ENCODE measurements at places on chromosomes 3 and 15. TPM values are rescaled to one million over a fixed set of nuclear protein-coding genes. Genes with fewer than 3 reads are reported as not detected.

GRCh38 chr15:50424066-50424890 lies at the start of gene USP8:
TSS of gene USP8 (plus strand) at chr15:50424405. CDS start at chr15:50439074, 14,669 bp downstream.
- DNase-seq = peak; percentile 65

- no peak for DNase-seq
Measured at GRCh38 chr3:133077688-133078087, 39.5 kb downstream of the TMEM108 start.

- no peak for DNase-seq
Measured at GRCh38 chr3:142237891-142238290, 12.5 kb upstream of the GK5 start.

DNA sequence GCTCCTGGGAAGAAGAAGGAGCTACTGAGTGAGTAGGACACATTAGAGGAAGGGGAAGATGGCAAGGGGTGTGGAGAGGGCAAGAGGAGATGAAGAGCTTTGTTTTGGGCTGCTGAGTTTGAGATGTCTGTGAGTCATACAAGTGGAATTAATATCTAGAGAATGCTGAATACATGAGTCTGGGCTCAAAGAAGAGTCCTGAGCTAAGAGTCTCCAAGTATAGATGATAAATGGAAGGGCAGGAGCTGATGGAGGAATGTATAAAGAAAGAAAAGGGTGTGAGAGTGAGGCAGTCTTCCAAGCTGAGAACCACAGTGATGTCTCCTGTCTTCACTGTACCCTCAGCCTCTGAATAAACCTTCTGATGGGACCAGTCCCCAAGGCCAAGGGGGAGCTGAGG lies 205.5 kb upstream of the MRPL3 start:
- DNase-seq = no peak

GRCh38 chr15:80440024-80440423 lies 35.8 kb downstream of the ARNT2 start:
- DNase-seq = no peak

DNA sequence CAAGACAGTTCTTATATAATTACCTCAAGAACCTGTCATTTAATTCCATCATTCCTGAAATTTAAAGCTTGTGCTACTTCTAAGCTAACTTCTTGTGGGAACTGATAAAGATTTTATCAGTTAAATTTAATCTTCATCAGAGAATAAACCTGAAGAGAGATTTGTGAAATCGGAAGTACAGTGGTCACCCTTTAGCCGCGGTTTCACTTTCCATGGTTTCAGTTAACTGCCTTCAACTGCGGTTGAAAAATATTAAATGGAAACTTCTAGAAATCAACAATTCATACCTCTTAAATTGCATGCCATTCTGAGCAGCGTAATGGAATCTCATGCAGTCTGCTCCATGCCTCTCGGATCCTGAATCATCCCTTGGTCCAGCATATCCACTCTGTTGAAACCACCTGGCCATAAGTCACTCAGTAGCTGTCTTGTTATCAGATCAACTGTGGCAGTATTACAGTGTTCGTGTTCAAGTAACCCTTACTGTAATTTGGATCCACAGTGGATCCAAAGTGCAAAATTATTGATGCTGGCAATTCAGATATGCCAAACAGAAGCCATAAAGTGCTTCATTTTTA lies 626.1 kb downstream of the CADM2 start:
- DNase-seq = no peak

DNA sequence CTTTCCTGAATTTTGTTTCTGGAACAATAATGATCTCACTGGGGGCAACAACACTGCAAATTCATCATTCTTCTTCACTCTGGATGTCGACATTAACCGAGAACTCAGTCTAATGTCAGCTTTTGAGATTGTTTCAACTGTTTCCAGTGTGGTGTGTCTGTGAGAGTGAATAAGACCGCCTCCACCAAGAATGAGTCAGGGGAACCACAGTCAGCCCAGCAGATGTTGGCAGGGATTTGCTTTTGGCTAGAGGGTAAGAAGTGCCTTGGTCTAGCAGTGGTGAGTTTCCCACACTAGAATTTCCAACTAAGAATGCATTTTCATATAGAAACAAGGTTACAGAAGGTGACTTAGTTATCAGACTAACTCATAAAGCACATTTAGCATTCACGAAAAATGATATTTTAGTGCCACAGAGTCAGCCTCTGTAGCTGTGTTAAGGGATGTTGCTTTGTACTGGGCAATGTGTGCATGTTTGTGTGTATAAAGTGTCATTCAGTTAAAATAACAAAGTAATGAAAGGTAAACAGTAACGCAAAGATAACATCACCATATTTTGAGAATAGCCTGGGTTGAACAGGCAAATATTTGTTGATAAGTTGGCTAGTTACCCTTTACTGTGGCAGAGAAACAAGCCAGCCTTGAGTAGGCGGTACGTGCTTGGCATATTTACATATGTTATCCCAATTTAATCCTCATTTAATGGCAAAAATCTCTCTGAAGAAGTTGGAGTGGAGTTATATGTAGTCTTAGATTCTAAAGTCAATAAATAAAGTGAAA lies 33.8 kb downstream of the DRD3 start:
- no peak for DNase-seq

GRCh38 chr3:72391659-72392058 lies 456.6 kb downstream of the SHQ1 start:
- no peak for DNase-seq

- no peak for DNase-seq
Measured at GRCh38 chr3:122306622-122306953, 18.5 kb upstream of the CSTA start.

- no peak for DNase-seq
Measured at GRCh38 chr3:142623194-142623593, 27.0 kb downstream of the PLS1 start.

DNA sequence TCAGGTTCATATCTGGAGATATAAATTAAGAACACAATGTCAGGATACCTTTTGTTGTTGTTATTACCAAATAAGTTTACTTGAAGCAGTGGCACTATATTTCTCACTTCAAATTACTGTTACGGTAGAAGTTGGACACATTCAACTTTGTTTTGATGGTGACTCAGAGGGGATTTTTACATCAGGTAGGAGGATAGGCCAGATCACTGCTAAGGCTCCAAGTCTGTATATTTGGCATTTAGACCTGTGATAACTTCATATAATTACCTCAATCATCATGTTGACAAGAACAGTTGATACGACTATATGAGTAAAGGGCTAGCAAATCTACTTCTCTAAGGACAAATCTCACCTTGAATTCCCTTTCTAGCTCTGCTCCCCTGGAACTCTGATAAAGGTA lies 15.6 kb downstream of the LZTFL1 start:
- no peak for DNase-seq

- no peak for DNase-seq
Measured at GRCh38 chr15:59545573-59545972, 66.0 kb upstream of the GCNT3 start.

- no peak for DNase-seq
Measured at GRCh38 chr3:119664850-119665379, 4.5 kb upstream of the POPDC2 start.

DNA sequence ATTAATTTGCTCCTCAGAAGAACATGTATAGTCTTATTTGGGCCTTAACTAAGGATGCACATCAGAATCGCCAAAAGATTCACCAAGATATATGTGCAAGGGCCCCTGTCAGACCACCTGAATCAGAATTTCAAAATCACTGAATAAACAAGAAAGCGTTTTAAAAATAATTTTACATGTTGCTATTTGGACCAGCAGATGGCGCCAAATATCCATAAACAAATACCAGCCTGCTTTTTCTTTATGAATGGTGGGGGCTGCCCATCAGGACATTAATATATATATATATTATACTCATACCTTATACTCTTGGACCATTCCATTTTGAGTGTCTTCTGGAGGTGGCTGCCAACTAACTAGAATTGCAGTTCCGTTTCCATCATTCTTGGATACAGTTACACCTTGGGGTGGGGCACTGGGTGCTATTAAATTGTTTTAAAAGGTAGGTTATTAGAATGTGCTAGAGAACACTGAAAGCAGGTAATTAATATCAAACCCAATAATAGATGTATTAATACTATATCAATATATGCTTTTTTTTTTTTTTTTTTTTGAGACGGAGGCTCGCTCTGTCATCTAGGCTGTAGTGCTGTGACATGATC lies 1108.3 kb downstream of the ROBO1 start:
- no peak for DNase-seq

DNA sequence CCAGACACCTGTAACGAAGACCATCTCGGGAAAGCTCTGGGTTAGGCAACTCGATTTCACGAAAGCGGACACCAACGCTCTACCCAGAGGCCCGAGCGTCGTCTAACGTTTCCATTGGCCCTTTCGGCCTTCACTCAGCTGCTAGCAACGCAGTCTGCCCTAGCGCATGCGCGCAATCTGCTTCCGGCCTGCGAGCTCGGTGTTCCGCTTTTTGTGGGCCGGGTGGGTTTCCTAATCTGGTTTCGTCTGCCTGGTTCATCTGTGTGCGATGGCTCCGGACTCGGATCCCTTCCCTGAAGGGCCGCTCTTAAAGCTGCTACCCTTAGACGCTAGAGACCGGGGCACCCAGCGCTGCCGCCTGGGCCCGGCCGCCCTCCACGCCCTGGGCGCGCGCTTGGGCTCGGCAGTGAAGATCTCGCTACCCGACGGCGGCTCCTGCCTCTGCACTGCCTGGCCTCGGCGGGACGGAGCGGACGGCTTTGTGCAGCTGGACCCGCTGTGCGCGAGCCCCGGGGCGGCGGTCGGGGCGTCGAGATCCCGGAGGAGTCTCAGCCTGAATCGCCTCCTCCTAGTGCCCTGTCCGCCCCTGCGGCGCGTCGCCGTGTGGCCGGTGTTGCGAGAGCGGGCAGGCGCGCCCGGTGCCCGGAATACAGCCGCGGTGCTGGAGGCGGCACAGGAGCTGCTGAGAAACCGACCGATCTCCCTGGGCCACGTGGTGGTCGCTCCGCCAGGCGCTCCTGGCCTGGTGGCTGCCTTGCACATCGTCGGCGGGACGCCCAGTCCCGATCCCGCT lies 24.0 kb upstream of the GATM start:
- peak; percentile 88 for DNase-seq

The SLC6A1 gene
- not detected for total RNA-seq

The SPTSSB gene
- not detected for total RNA-seq

The PIERCE2 gene
- 0.29 TPM for total RNA-seq

The HDC gene
- not detected for total RNA-seq

The CCRL2 gene
- total RNA-seq = 15.8 TPM

The P2RY1 gene
- total RNA-seq = 1.3 TPM

The XCR1 gene
- not detected for total RNA-seq

Data from glomerular endothelial cell (primary cell).